ENCODE measurements at places on chromosomes 13 and 19.

GRCh38 chr13:29991343-29991742 lies 140.9 kb upstream of the UBL3 start:
- no peak for DNase-seq

DNA sequence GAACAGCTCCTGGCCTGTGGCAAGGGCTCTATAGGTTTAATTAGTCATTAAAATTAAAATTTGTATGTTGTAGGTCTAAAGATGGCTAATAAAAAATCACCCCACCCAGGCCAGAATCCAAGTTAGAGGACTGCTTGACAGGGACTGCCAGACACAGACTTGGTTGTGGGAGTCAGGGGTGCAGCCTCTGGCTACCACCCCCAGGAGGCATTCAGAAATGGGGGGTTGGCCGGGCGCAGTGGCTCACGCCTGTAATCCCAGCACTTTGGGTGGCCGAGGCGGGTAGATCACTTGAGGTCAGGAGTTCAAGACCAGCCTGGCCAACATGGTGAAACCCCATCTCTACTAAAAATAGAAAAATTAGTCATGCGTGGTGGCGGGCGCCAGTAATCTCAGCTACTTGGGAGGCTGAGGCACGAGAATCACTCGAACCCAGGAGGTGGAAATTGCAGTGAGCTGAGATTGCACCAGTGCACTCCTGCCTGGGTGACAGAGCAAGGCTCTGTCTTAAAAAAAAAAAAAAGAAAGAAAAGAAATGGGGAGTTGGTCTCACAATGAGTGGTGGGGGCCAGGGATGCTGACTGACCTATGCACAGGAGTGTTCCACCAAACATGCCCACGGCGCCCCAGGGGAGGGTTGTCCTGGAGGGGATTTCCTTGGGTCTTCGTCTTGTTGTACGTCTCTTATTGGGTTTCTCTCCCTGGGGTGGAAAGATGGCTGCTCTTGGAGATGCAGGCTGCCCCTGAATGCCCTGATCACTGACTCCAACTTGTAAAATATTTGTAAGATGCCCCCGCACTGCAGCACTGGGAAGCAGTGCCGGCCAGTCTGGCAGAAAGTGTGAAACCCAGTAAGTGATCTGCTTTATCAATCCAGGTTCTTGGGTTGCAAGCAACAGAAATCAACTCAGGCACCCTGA lies 68.8 kb downstream of the SIPA1L3 start:
- DNase-seq, result no peak

DNA sequence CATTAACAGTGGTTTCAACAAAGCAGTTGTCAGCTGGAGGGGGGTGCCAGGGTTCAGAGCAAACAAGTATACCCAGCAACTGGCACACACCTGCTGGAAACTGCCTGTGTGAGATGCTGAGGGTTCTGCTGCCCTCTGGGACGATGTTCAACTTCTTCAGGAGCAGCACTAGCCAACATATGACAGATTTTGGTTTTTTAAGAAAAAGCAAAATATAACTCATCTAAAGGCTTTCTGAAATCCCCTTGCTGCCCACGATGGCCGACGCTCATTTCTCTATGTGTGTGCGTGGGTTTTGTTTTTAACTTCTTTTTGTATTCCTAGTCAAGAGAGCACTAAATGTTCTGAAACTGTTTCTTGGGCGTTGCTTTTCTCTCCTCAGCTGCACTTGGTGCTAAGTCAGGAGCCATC lies 79.9 kb downstream of the MRPL57 start:
- no peak for DNase-seq

DNA sequence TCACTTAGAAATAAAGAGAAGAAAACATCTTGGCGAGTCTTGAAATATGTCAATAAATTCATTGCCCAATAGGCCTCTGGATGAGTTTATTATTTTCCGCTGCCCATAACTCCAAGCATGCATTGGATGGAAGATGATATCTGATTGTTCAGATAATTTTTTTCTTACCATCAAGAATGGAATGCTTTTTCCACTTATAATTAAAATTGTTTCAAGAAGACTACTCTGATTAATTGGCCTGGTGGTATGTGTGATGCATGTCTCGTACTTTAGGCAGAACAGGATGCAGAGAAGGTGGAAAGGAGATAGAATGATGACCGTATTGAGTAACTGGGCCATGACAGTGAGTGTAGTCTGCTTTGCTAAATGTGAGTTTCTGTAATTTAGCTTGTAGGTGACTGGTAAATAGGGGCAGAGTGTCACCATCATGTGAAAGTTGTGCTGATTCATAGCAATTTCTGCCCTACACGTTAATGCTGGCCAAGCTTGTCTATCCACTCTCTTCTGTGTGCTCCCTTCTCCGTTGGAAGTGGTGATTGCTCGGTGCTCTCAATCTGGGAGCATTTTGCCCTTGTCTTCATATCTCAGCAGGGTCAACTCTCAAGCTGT lies 13.5 kb upstream of the SPATA13 start:
- DNase-seq, result no peak

- DNase-seq, result no peak
Observed at GRCh38 chr13:98020271-98020670, 66.8 kb downstream of the IPO5 start.

GRCh38 chr19:14347999-14348889 lies 33.0 kb upstream of the ADGRE5 start:
- DNase-seq, result no peak

DNA sequence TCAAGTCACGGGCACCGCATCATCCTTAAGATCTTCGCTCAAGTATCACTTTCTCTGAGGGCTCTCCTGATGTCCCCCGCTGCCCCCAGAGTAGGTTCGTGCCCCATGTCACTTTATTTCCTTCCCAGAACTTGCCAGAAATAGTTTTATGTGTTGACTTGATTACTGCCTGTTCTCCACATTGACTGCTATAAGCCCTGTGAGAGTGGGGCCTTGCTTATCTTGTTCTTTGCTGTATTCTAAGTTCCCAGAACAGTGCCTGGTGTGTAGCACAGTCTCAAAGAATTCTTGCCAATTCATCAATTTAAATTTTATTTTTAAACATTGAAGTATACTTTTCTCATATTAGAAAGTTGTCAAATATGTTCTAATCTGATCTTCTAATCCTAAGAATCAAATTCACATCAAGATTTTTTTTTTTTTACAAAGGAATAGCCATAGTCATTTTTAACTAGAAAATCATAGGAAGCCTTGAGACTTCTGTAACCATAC lies 32.1 kb upstream of the GPR183 start:
- no peak for DNase-seq

DNA sequence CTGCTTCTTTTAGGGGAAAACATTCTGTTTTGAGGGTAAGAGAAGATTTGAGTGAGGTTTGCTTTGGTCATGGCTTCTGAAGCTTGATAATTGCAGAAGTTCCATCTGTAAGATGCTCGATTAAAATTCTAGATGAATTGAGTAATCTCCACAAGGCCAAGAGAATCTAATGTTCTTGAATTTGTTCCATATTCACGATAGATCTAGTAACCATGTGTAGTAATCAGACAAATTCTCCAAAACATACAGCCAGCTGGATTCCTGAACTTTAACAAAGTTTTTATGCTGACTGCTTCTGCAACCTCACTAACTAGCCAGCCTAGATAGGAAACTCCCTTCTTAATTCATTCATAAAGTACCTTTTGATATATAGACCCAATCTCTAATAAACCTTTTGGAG lies 92.7 kb downstream of the COL4A2 start:
- no peak for DNase-seq

GRCh38 chr13:96575423-96576320 lies 418.6 kb downstream of the OXGR1 start:
- no peak for DNase-seq

DNA sequence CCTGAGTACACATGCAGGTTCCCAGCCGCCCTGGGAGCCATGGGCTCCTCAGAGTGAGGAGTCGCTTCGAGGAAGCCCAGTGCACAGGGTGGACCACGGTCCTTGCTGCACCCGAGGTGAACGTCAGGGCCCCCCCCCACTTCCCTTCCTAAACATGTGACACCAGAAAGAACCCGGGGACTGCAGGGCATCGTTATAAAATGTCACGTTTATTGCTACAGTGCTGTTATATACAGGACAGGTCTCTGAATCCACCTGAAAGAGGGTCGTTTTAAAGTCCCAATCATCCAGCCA lies 3.8 kb upstream of the UQCR11 start:
- DNase-seq, result no peak

- peak; percentile 79 for DNase-seq
Observed at GRCh38 chr19:27905074-27905473, 1307.9 kb downstream of the UQCRFS1 start.

DNA sequence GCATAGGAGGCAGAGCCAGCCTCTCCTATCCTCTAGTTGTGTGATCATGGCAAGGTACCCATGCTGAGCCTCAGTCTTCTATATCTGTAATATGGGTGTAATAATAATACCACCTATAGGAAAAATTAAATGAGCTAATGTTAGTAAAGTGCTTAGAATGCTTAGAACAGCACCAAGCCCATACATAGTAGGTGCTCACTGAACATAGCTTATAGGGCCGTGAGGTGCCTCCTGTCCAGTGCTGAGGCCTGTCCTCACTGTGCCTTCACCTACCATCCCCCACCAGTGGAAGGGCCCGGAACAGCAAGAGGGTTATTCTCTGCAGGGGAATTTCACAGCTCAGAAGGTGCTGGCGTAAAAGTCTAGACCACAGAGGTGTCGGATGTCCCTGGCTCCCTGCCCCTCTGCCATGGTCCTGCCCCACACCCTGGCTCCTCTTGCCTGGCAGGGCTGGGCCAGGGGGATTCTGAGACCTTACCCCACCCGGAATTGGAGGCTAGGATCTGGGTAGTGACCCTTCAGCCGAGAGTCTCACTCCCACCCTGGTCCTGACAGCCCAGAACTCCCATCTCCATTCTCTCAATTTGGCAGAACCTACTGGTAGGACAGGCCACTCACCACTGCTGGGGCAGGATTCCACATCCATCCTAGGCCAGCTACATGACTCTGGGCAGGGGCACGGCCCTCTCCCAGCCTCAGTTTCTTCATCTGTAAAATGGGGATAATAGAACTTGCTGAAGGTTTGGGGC lies 2.2 kb upstream of the SCN1B start:
- DNase-seq, result no peak

GRCh38 chr19:29947871-29948270 lies 5.8 kb downstream of the URI1 start:
- no peak for DNase-seq

DNA sequence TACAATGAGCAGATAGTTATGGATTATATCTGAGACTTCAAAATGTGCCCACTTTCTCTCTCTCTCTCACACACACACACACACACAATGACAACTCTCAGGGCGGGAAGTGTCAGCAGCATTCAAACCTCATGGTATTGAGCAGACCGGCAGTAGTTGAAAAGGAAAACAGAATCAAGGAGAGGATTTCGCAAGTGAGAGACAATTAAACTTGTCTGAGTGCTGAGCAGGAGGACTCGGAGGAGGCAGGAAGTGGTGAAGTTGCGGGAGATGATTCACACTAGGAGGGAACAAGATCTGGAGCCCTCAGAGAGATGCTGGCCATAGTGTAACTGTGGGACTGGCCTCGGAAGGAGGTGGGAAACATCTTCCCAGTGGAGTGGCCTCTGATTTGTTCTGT lies 353.1 kb downstream of the EFNB2 start:
- no peak for DNase-seq

GRCh38 chr13:32468502-32469142 lies 40.7 kb upstream of the N4BP2L1 start:
- no peak for DNase-seq

GRCh38 chr13:73307481-73307880 lies 248.7 kb downstream of the KLF5 start:
- DNase-seq, result no peak

DNA sequence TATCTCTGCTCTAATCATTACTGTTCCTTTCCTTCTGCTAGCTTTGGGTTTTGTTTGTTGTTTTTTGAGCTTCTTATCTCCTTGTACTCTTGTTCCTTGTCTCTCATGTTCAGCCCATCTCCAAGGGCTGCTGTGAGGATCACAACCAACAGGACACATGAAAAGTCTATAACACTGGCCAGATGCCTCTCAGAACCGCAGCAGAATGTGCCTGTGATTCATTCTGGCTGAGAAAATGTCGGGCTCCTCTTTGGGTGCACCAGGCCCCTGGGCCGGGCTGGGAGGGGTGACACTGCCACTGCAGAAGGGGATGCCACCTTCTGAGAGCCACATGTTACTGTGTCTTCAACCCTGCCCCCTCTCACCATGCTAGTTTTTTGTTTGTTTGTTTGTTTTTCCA lies 48.0 kb downstream of the GGACT start:
- DNase-seq, result peak; percentile 94

GRCh38 chr19:16894080-16894479 lies 5.3 kb downstream of the F2RL3 start:
- no peak for DNase-seq

DNA sequence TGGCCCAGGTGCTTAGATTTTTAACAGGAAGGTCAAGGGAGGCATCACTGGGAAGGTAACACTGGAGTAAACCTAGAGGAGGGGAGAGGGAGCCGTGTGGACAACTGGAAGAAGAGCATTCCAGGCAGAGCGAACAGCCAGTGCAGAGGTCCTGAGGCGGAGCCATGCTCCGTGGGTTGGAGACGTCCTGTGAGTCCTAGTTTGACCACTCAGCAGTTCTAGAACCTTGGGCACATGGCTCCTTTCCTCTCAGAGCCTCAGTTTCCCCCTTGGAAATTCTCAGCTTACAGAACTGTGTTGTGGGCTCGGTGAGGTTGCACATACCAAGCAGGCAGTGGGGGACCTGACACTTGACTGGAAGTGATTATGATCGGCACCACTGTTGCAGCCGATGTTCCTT lies 130.9 kb downstream of the DPF1 start:
- DNase-seq, result no peak

GRCh38 chr13:21405309-21405708 lies 53.8 kb downstream of the ZDHHC20 start:
- no peak for DNase-seq

GRCh38 chr13:60642552-60642951 lies 245.5 kb downstream of the TDRD3 start:
- DNase-seq, result no peak

GRCh38 chr19:50657222-50657669 lies 8.0 kb downstream of the C19orf81 start:
- DNase-seq, result no peak

DNA sequence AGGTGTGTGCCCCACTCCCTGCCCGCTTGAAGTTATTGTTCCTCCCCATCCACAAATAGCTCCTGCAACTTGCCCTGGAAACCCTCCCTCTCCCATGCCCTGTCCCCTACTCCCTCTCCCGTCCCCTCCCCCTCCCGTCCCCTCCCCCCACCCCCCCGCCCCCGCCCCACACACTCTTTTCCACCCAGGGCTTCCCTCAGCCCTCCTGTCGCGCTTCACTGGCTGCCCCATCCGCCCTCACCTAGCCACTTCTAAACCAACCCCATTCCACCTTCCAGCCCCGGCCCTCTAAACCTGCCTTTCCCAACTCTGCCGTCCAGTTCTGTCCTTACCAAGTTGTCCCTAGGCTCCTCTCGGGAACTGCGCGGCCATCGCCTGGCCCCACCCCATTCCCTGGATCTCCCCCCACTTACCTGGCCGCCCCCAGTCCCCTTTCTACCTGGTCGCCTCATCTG lies 993 bp downstream of the RGL3 start:
- DNase-seq, result no peak

DNA sequence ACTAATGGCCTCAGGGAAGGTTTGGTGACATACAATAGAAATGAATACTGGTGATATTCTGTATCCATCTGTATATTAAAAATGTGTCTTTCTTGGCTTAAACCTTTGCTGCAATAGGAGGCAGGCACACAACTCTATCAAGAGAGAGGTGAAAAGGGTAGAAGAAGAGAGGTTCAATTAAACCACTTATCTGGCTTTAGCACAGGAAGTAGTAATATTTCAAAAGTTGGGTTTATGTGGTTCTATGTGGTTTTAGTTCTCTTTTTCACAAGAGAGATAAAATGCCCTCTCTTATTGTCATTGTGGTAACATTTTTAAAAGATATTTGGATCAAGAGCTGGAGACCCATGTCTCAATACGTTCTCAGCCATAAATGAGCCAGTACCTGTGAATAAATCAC lies 146.2 kb upstream of the FNDC3A start:
- no peak for DNase-seq
